Uterus (tissue), 4 donors: ENCODE measurements at places on chromosomes 5 and 9.

DNA sequence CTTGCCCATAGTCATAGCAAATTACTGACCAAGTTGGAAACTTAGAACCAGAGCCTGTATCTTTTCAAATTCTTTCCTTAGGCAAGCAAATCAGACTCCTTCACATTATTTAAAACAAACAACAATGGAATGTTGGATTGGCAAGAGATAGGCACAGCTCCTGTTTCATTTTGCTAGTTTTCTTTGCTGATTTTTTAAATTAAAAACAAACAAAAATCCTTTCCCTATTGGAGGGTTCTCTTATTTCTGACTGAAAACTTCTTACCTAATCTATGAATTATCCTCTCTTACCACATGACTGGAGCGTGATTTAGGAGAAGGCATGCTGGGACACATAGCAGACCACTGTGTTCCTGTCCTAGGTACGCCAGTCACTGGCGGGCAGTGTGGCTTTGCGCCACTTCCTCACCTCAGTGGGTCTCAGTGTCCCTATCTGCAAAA is 63.0 kb downstream of the TTC39B start:
- H3K27ac ChIP-seq, result peak overlapping the region; percentile 57
- no peak for DNase-seq
- H3K27me3 ChIP-seq, result no peaks in the 10 kb centered on the region
- no peaks in the 10 kb centered on the region for H3K36me3 ChIP-seq
- H3K4me3 ChIP-seq, result no peak overlapping the region

DNA sequence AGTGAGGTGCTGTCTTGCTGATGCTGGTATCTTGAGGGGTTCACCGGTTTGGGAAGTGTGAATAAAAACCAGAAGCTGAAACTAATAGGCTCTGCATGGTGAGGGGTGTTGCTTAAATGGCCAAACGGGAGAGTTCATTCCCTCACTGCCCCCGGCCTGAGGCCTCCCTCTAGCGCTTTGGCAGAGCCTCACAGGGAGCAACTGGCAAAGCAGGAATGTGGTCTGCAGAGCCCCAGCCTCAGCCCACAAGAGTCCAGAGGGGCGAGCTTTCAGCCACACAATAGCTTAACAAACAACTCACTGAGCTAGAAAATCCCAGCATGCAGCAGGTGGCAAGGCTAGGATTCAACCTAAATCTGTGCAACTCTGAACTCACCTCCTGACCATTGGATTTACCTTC is 234.8 kb downstream of the MED10 start:
- no peak for DNase-seq
- no peaks in the 10 kb centered on the region for H3K27me3 ChIP-seq
- no peak overlapping the region for H3K27ac ChIP-seq
- H3K36me3 ChIP-seq, result no peaks in the 10 kb centered on the region
- H3K4me1 ChIP-seq, result no peaks in the 10 kb centered on the region
- no peak overlapping the region for H3K4me3 ChIP-seq

- H3K4me1 ChIP-seq, result peaks cover 5% of the 10 kb centered on the region
- peak; percentile 77 for DNase-seq
- H3K27ac ChIP-seq, result peak overlapping the region; percentile 62
- no peaks in the 10 kb centered on the region for H3K36me3 ChIP-seq
- no peaks in the 10 kb centered on the region for H3K27me3 ChIP-seq
Measured at GRCh38 chr5:132419502-132420468, 50.3 kb downstream of the SLC22A5 start.

- H3K36me3 ChIP-seq, result no peaks in the 10 kb centered on the region
- no peak for DNase-seq
- no peaks in the 10 kb centered on the region for H3K4me1 ChIP-seq
- H3K27me3 ChIP-seq, result no peaks in the 10 kb centered on the region
- no peak overlapping the region for H3K27ac ChIP-seq
Measured at GRCh38 chr5:143436871-143437270, 33.4 kb upstream of the NR3C1 start.

DNA sequence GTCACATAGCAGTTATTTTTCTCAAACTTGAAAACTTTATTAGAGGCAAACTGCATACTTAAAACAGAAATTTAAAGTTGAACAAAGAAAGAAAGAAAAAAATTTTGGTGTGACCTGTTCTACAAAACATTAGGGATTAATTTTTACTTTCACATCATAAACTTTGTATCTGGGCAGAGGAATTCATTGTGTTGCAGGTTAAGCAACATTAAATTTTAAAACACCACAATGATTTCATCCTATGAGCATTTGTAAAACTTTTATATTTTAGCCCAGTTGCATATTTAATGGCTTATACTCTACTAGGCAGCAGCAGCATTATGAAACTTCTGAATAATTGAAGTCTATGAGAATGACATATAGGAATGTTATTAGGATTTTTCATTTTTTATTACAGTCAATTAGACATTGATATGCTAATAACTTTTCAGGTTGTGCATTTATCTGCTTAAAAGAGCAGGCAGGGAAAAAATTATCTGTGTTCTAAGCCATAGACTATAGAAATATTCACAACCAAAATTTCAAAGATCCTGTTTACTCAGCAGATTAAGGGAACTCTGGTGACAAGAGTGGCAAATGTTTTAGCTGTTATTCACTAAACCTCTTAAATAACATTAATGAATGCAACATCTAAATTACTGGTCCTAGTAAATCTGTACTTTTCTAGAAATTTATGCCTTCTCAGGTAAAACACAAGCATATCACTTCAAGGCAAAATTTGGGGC is 1088.5 kb upstream of the CDH6 start:
- H3K4me1 ChIP-seq, result no peaks in the 10 kb centered on the region
- H3K4me3 ChIP-seq, result no peak overlapping the region
- no peak for DNase-seq

GRCh38 chr9:134195558-134195957 is 31.2 kb upstream of the RNU6ATAC start:
- no peak overlapping the region for H3K27ac ChIP-seq
- no peak overlapping the region for H3K4me3 ChIP-seq
- H3K36me3 ChIP-seq, result no peaks in the 10 kb centered on the region

DNA sequence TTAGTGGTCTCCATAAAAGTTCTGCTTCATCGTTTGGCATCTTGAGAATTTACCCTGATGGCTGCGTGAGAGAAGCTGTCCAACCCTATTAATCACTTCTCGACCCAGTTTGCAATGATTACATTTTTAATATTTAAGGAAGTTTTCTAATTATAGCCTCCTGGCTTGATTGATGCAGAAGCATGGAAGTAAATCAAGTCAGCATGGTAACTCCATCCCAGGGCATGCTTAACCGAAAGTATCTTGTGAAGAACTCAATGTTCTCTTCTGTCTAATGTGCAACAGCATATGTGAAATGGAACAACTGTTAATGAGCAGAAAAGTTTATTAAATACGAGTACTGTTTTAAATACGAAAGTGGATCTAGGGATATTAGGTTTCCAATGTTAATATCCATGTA is 278.9 kb upstream of the CD180 start:
- no peak for DNase-seq
- H3K4me1 ChIP-seq, result no peaks in the 10 kb centered on the region
- H3K27ac ChIP-seq, result peak overlapping the region; percentile 7
- H3K4me3 ChIP-seq, result no peak overlapping the region
- no peaks in the 10 kb centered on the region for H3K36me3 ChIP-seq

- no peaks in the 10 kb centered on the region for H3K36me3 ChIP-seq
- H3K4me1 ChIP-seq, result no peaks in the 10 kb centered on the region
- DNase-seq, result no peak
- H3K27me3 ChIP-seq, result no peaks in the 10 kb centered on the region
- H3K27ac ChIP-seq, result no peak overlapping the region
Measured at GRCh38 chr5:154603485-154603884, 125.5 kb upstream of the HAND1 start.

GRCh38 chr9:5549658-5550650 is 39.6 kb downstream of the PDCD1LG2 start:
- no peak overlapping the region for H3K4me3 ChIP-seq
- no peaks in the 10 kb centered on the region for H3K4me1 ChIP-seq
- no peak for DNase-seq
- H3K27me3 ChIP-seq, result no peaks in the 10 kb centered on the region
- H3K27ac ChIP-seq, result no peak overlapping the region
- H3K36me3 ChIP-seq, result no peaks in the 10 kb centered on the region

DNA sequence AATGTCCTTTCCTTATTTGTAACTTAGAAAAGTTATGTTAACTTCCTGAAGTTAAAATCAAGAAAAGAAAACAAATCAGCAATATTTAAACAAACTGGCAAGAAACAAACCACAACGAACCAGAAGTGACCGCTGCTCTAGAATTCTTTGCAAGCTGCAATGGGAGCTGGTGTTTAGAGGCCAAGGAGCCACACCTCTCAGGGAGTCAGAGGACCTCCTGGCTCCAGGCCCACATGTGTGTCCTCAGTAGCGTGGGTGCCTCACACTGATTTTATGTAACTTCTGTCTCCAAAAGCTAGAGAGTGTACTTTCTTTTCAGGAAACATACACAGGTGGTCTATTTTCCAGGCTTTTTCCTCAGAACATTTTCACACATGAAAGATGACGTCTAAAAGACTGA is 100.4 kb downstream of the IRX2 start:
- no peaks in the 10 kb centered on the region for H3K36me3 ChIP-seq
- H3K27me3 ChIP-seq, result no peaks in the 10 kb centered on the region
- DNase-seq, result no peak
- H3K4me1 ChIP-seq, result no peaks in the 10 kb centered on the region
- no peak overlapping the region for H3K27ac ChIP-seq
- no peak overlapping the region for H3K4me3 ChIP-seq

DNA sequence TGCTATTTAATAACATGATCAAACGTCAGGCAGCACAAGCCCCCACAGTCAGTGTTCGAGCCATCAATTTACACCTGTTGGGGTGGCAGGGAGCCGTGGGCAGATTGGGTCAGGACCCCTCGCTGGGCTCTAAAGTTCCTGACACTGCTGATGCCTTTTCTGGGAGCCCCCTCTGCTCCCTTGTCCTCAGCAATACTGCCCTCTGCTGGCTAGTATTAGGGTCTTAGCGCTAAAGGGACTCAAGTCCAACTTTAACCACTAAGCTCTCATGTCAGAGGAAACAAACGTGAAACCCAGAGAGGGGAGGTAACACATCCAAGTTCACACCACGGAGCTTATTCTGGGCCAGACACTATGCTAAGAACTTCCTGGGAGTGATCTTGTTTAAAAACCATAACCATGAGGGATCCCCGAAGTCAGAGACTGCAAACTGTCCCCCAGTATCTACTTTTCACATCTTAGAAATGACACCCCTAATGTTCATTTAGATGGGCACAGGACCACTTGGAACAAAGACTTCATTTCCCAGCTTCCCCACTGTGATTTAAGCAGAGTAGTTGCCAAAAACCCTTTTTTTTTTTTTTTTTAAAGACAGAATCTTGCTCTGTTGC is 20.4 kb downstream of the ANKS6 start:
- DNase-seq, result peak; percentile 34
- no peaks in the 10 kb centered on the region for H3K36me3 ChIP-seq

GRCh38 chr5:76582230-76583162 is 40.7 kb downstream of the F2RL2 start:
- no peak overlapping the region for H3K4me3 ChIP-seq
- DNase-seq, result no peak
- no peaks in the 10 kb centered on the region for H3K36me3 ChIP-seq
- no peak overlapping the region for H3K27ac ChIP-seq
- H3K27me3 ChIP-seq, result no peaks in the 10 kb centered on the region

GRCh38 chr9:126927419-126927818 is 12.8 kb downstream of the RALGPS1 start:
- no peak for DNase-seq
- no peak overlapping the region for H3K4me3 ChIP-seq
- H3K36me3 ChIP-seq, result no peaks in the 10 kb centered on the region
- H3K4me1 ChIP-seq, result no peaks in the 10 kb centered on the region
- H3K27ac ChIP-seq, result no peak overlapping the region

DNA sequence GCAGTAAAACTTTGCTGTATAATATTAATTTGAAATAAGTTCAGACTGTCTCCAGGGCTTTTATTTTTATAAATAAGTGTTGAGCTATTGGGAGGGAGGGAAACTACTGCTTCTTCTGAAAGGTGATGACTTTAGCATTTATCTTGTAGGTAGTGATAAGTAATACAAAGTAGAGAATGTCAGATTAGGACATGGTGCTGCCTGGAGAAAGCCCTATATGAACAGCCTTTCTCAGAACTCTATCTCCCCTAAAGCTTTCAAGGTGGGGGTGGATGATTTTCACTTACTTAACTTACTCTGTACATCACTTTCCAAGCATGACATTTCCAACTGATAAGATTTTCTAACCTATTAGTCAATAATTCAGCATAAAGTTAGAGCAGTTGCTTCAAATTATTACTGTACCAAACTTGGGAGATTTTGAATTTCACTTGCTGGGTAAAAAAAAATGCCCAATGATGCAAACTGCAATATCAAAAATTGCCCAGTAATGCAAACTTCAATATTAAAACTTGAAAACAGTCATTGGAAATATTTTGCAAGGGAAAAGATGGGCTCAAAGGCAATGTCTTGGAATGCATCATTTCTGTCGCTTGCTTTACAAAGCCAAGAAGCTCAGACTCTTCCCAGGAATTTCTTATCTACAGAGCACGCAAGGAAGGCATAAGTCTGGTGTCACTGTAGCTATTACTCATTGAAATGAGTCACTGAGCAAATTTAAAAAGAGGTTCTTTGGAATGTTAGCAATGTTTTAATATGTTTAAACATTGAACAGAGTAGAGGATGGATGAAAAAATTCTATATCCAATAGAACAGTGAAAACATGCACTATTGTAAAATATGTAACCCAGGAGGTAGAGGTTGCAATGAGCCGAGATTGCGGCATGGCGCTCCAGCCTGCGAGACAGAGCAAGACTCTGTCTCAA is 569.5 kb downstream of the PSAT1 start:
- no peaks in the 10 kb centered on the region for H3K4me1 ChIP-seq
- DNase-seq, result no peak
- no peaks in the 10 kb centered on the region for H3K36me3 ChIP-seq
- no peak overlapping the region for H3K27ac ChIP-seq
- no peaks in the 10 kb centered on the region for H3K27me3 ChIP-seq

- H3K27me3 ChIP-seq, result no peaks in the 10 kb centered on the region
- H3K4me1 ChIP-seq, result no peaks in the 10 kb centered on the region
- no peak overlapping the region for H3K27ac ChIP-seq
- H3K36me3 ChIP-seq, result no peaks in the 10 kb centered on the region
Measured at GRCh38 chr5:143796753-143797152, 15.2 kb upstream of the HMHB1 start.

GRCh38 chr9:114375386-114376175 is 12.2 kb downstream of the AKNA start:
- no peak for DNase-seq
- no peak overlapping the region for H3K4me3 ChIP-seq
- no peaks in the 10 kb centered on the region for H3K27me3 ChIP-seq
- no peaks in the 10 kb centered on the region for H3K36me3 ChIP-seq

GRCh38 chr5:127400946-127401670 is 110.5 kb downstream of the MEGF10 start:
- DNase-seq, result no peak
- H3K27me3 ChIP-seq, result no peaks in the 10 kb centered on the region
- no peak overlapping the region for H3K4me3 ChIP-seq
- no peak overlapping the region for H3K27ac ChIP-seq
- no peaks in the 10 kb centered on the region for H3K36me3 ChIP-seq

- DNase-seq, result no peak
- H3K27ac ChIP-seq, result no peak overlapping the region
- H3K36me3 ChIP-seq, result no peaks in the 10 kb centered on the region
Measured at GRCh38 chr5:1054799-1055775, 46.5 kb downstream of the NKD2 start.

GRCh38 chr9:116646661-116647514 is 40.2 kb upstream of the TRIM32 start:
- no peaks in the 10 kb centered on the region for H3K27me3 ChIP-seq

- no peaks in the 10 kb centered on the region for H3K27me3 ChIP-seq
- no peak overlapping the region for H3K4me3 ChIP-seq
- H3K27ac ChIP-seq, result no peak overlapping the region
- H3K36me3 ChIP-seq, result no peaks in the 10 kb centered on the region
- no peaks in the 10 kb centered on the region for H3K4me1 ChIP-seq
Measured at GRCh38 chr5:154727361-154727760, 27.8 kb upstream of the LARP1 start.
